HFF-Myc (cell line): ENCODE measurements at places on chromosomes 16 and 17.

DNA sequence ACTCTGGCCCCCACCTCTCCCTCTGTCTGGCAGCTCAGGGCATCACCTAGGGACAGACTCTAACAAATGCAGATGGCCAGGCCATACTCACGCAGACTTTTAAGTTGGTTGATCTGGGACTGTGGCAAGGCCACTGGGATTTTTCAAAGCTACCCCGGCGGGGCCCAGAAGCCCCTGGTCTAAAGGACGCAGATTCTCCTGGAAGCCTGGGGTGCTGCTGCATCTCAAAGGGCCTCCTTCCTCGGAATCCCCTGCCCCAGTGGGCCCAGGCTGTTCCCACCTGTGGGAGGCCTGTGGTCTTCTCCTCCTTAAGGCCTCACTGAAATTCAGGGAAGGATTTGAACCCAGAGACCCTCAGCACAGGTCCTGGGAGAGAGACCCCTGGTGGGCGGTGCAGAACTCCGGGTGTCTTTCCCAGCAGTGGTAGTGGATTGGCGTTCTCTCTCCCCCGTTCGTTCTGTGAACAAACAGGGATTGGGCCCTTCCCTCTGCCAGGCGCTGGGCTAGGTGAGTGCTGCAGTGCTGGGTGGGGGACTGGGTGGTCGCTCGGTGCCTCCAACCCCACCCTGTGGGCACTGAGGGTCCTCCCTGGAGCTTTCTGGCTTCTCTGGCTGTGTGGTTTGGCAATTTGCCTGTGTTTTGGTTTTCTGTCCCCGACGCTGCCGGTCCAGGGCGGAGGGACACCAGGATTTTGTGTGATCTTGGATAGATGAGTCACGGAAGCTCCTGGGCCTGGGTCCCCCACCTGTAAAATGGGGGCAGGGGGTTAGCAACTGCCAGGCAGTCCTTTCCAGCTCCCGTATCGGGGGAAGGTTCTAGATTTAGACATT is 160.5 kb upstream of the GSE1 start:
- DNase-seq, result no peak

DNA sequence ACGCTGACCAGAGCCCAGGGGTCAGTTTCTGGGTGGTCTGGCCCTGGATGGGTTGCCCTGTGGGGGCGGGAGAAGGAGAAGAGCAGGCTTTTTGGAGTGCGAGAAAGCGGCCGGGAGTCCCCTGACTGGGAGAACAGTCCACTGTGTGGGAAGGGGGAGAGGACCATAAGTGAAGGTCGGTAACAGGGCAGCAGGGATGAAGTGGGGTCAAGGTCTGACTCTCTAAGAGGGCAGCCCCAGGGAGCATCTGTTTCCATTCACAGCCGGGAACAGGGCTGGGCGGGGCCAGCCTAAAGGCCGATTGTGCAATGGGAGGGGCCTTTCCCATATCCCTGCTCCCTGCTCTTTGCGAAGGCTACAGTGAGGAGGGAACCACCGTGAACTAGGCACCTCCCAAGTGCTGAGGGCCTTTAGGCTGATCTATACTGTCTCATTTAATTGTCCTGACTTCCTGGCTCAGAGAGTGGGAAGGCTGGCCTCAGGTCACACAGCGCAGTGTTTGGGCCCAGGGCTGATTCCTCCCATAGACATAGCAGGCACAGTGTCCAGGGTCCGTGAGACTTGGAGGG is 10.4 kb upstream of the WFDC1 start:
- no peak for DNase-seq

DNA sequence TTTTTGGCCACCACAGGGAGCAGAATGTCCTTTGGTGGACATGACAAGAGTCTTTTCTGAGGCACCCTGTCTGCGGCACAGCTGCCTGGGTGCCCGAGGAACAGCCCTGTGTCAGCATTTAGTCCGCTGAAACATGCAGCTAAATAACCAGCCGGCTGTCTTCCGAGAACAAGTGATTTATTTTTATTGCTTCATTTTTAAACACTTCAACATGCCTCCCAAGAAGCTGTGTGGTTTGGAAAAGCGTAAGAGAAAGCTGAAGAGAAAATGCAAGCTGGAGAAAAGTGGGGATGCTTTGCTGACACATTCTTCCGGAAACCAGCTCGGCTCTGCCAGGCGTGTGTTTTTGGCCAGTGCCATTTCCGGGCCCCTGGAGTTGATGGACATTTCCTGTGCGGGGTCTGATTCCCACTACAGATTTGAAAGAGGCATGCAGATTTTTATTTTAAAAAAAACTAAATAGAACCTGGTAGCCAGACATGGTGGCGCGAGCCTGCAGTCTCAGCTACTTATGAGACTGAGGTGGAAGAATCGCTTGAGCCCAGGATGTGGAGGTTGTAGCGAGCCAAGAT is 94.7 kb downstream of the SEC14L1 start:
- peak; percentile 93 for DNase-seq

- DNase-seq, result no peak
These were observed 2.7 kb downstream of the DLX3 start for GRCh38 chr17:49992191-49992932.

- DNase-seq, result no peak
These were observed 163.3 kb upstream of the PLCG2 start for GRCh38 chr16:81615833-81616232.

GRCh38 chr16:68216240-68216639 is 19.7 kb downstream of the ESRP2 start:
- no peak for DNase-seq

- no peak for DNase-seq
These were observed 1.6 kb upstream of the SEZ6 start for GRCh38 chr17:29007456-29007855.

DNA sequence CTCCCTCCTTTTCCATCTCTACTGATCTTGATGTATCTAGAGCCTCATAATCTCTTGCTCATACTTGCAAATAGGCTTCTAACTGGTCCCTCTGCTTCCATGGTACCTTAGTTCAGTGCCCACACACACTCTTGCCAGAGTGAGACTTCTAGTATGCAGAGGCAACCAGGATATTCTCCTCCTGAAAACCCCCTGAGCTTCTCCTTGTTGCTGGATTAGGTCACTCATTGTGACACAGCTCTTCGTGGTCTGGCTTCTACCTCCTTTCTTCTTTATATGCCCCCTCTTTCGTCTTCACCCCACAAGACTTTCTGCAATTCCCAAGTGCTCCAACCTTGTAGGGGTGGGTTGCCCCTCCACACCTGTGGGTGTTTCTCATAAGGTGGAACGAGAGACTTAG is 2.5 kb upstream of the FAM20A start:
- no peak for DNase-seq

DNA sequence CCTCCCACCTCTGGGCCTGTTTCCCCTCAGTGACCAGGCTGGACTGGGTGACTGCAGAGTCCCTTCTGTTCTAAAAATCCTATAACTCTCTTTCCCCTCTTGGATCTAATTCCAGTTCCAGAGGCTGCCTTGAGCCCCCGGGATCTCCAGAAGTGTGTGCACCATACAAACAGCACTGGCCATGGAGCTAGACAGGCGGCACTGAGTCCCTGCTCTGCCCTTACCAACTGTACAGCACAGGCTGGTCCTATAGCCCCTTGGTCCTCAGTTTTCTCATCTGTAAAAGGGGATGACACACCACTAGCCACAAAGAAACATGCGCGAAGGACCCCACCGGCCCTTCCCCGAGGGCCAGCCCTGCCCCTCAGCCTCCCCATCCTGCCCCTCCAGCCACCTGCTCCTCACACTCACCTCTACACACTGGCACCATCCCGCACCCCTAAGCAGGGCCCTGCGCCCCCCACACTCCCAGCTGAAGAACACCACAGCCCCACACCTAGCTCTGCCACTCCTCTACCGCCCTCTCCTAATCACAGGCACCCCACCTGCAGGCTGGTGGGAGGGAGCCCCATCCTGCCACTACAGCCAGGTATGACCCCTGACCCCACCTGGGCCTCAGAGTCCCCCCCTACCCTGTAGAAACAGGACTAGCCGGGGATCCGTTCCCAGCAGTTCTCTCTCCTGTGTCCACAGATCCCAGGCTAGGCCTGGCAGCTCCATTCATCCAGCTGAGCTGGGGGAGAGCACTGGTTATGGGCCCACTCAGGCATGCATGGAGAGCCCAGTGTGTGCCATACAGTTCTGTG is 913 bp upstream of the KRT16 start:
- no peak for DNase-seq

DNA sequence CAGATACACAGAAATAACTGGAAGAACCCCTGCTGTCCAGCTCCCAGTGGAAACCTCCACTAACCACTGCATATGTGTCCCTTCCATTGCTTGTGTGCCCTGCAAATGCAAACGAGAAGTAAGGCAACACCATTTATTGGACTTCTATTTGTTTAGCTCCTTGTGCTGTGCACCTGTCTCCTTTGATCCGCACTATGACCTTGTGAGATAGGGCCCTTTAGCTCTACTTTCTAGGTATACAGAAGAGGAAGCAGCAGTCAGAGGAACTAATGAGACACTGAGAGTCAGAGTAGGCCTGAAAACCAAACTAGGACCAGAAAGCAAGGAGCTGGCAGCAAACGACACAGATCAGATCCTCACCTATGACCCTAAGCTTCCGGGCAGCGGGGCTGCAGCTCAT is 22.4 kb downstream of the SOX9 start:
- DNase-seq, result no peak

- no peak for DNase-seq
These were observed 43.5 kb downstream of the PKD1 start for GRCh38 chr16:2092256-2092620.

DNA sequence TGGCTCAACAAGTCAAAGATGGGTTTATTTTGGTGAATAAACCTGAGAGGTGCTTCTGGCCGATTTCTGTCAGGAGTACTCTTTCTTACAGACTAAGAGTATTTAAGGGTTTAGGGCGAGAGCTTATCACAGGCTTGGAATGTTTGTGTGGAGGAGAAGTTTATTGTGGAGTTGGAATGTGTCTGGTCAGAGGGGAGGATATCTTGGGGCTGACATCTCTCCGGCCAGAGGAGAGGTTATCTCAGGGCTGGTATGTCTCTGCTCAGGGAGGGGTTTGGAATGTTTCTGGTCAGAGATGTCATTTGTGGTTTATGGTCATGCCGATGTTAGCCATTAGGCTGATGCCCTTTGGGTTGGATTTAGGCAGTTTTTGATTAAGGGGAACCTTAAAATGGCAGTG is 236.4 kb upstream of the EEF2KMT start:
- no peak for DNase-seq

GRCh38 chr16:20611350-20611902 is 35.3 kb upstream of the ACSM2B start:
- DNase-seq, result no peak

DNA sequence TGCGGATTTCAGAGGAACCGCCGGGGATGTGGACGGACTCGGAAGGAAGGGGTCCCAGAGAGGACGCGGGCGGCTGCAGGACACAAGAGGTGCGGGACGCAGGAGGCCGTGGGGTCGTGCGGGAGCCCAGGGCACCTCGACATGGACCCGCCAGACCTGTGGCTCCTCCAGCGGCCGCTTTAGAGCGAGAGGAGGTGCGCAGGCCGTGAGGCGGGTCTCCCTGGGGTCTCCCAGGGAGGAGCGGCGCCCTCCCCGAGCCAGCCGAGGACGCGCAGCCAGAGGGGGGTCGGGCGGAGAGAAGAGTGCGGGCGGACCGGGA is 6.8 kb upstream of the FLYWCH1 start:
- DNase-seq, result no peak

GRCh38 chr16:47395733-47396498 is 64.9 kb downstream of the ITFG1 start:
- DNase-seq, result no peak
